ENCODE measurements at places on chromosomes 4 and X.

- DNase-seq: no peak
Measured at GRCh38 chr4:140291259-140291658, 82.2 kb upstream of the SCOC start.

GRCh38 chrX:64395568-64395929 is 297 bp upstream of the MTMR8 start:
- DNase-seq: no peak

DNA sequence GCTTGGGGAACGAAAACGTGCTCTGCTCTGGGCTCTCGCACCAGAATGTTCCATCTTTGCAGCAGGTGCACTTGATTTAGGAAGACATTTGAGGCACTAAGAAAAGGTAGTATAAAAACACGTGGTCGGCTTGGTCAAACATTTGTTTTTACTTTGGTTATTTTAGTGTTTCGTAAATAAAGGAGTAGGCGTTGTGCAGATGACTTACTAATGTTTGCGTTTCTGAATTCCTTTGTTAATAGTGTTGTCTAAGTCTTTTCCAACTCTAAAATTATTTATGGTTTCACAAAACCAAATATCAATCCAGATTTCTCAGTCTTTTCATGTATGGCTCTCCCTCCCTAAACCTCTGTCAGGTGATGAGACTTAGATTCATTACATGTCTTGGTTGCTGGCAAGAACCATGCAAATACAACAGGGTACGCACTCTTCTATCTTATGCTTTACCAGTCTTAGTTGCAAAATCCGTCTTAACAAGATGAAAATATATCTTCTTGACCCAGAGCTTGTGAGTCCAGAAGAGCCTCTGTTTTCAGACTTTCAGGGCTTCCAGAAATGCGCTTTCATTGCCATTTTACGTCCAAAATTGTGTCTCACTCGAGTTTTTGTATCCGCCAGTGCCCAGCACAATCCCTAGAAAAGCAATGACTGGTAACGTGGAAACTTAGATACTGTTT is 686 bp downstream of the MTHFD2L start:
- DNase-seq: no peak

GRCh38 chr4:23504083-23504482 is 385.8 kb downstream of the PPARGC1A start:
- DNase-seq: no peak

DNA sequence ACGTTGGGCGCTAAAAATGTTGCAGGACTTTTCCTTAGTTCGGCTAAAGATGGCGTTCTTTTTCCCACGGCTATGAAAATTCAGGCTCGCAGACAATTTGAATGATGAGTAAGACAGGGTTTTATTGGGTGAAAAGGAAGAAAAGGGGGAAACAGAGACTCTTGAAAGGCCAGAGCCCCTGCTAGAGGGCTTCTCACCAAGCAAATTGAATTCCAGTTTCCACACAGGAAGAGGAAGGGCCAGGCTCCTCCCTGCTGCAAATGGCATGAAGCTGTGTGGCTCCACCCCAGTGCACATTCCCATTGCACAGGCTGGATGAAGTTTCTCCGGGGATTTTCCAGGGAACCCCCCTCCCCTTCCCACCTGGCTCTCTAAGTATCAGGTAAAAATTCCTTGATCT is 210.9 kb downstream of the KLHL4 start:
- DNase-seq: no peak
